ENCODE measurements at places on chromosomes 7 and 10. TPM values are rescaled to one million over a fixed set of nuclear protein-coding genes. Genes with fewer than 3 reads are reported as not detected.
A peak's percentile ranks its signal among the peaks of the same experiment; 100 is the strongest.

GRCh38 chr10:19811540-19811939 is 4.7 kb upstream of the PLXDC2 start:
- no peak for DNase-seq

DNA sequence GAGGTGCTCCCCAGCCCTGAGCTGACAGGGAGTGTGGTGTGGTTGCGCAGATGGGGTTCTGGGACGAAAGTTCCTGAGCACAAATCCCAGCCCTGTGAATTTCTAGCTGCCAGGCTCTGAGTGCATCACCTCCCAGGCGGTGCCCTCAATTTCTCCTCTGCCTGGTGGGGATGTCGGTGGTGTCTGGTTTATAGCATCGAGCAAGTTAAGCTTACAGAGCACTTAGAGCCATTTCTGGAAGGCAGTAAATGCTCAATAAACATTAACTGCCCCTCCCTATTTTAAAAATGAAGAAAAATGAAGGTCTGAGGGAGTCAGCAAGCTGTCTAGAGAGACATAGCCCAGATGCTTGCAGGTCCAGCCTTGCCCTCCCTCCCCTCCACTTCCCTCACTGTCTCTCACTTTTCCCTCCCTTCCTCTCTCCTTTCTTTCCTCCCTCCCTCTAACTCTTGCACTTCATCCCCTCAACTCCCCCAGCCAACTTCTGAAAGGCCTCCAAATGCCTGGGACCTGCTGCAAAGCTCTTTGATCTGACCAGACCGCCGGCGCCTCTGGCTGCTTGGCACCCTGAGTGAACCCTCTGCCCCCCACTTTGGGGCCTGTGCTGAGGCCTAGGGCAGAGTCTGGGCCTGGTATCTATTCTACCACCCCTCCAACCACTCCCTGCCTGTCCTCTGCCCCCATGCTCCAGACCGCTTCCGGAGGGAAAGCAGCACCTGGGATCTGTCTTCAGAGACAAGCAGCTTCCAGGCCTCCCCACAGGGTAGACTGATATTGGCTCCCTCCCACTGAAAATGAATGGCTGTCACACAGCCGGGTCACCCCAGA is 438.3 kb downstream of the RPS24 start:
- no peak for DNase-seq

DNA sequence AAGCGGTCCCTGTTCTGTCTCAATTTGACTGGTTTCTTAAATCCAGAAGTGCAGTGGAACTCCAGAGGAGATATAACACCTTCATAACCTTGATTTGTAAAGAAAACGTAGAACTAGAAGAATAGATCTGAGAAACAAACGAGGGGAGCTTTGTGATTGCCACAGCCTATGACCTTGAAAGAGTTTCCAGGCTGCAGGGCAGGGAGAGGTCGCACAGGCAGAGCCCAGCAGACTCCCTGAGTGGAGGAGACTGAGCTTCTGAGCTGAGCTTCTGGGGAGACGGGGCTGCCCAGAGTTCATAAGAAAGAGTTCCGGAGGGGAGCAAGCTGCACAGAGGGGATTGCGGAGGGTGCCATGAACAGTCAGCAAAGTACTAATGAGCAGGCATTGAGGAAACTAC is 57.8 kb downstream of the FAM185A start:
- no peak for DNase-seq

GRCh38 chr7:157248659-157249058 is 88.1 kb upstream of the DNAJB6 start:
- no peak for DNase-seq

The PCLO gene
- total RNA-seq, result 9.1 TPM

The ENTPD1 gene
- 0.92 TPM for total RNA-seq

The UNC5B gene
- total RNA-seq, result 0.39 TPM

The EEF1AKMT2 gene
- 13.2 TPM for total RNA-seq

GRCh38 chr7:716222-716621 is 10.3 kb upstream of the DNAAF5 start:
- DNase-seq, result no peak

- no peak for DNase-seq
These were observed 48.1 kb upstream of the MSMB start for GRCh38 chr10:46094197-46094500.

The PTF1A gene
- not detected for total RNA-seq

- no peak for DNase-seq
These were observed 23.5 kb downstream of the ZNF25 start for GRCh38 chr10:37952926-37953325.

The PALD1 gene
- 0.38 TPM for total RNA-seq

The MEIG1 gene
- not detected for total RNA-seq

GRCh38 chr10:3806603-3807002 is 21.6 kb upstream of the KLF6 start:
- DNase-seq, result peak; percentile 69

The STOX1 gene
- total RNA-seq, result 2.7 TPM

DNA sequence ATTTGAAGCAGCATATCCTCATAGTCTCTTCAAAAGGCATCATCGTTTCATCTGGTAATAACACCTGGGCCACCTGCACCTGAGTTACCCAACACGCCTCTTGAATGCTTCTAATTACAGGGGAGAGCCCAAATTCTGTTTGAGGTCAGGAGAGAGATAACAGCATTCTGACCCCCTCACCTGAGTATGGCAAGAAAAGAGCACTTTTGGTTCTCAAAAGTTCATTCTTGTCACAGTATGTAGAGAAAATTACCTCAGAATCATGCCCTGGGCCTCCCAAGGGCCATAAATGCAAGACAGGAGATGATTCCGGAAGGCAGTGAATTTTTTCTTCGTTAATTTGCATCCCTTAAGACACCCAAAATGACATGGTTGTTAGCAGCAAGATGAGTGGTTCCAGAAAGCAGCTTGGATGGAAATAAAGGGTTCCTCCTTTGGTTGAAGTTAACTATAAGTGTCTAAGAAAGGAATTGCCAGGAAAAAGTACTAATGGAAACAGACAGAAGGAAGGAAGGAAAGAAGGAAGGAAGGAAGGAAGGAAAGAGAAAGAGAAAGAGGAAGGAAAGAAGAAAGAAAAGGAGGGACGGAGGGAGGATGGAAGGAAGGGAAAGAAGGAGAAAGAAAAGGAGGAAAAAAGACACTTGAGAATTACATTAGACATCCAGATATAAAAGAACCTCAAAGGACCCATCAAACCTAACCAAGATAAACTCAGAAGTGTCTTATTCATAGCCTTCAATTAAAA is 228.4 kb upstream of the RHOBTB1 start:
- DNase-seq, result no peak

- DNase-seq, result no peak
These were observed 90.9 kb upstream of the PPIF start for GRCh38 chr10:79256264-79256806.

DNA sequence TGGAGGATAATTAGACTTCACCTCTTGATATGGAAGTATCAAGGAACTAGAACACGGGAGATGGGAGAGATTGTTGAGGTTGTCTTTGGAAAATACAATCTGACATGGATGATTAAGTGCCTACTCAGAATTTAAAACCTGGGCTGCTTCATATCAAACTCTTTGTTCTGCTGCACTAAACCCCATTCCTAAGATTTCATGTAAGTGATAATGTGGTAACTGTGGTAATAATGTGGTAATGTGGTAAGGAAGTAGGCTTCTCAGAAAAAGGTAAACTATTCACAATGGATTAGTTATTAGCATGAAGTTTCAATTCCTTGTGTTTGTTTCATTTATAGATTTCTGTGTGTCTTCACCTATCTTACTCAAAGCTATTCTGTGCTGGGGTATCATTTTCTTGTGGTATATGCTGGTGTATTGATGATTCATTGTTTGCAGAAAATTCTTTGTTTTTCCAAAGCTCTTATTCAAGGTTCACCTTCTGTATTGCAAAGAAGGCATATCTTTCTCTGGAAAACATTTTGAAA is 129.9 kb upstream of the TAC1 start:
- no peak for DNase-seq

The ITPRID1 gene
- total RNA-seq, result 0.95 TPM

GRCh38 chr10:123146894-123147634 is 872 bp upstream of the HMX2 start:
- no peak for DNase-seq

DNA sequence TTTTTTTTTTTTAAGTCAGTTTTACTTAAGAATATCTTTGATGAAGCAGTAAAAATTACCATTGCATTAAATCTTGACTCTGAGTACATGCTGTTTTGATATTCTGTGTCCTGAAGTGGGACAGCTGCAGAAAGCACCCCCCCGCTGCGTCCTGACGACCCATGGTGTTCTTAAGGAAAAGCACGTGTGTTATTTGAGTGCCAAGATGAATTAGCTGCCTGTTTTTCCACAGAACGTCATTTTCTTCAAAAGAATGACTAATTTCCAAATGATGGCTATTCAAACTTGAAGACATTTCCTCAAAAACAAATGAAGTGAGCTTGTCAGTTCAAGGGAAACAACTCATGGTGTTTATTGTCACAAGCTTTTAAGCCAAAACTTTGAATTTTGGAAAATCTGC is 45.9 kb downstream of the CREM start:
- no peak for DNase-seq

The SPDYE6 gene
- total RNA-seq, result not detected

DNA sequence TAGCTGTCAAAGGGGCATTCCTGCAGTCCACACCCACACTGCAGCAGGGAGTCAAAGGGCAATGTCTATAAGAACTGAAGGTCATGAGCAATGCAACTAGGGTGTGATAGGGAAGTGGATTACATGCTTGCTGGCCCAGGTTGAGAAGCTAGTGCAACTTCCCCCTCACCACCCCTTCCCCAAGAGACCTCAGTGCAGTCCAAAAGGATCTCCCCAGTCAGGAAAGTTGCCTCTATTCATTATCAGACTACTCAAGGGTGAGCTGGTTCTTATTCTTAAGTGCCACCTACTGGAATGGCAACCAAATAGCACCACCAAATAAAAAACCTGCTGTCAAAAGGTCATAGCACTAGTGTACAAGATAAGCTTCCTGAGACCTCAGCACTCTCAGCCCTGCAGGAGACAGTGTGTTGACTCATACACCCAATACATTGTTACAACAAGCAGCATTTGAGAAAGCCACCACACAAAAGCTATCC is 28.2 kb downstream of the MTERF1 start:
- DNase-seq, result no peak

DNA sequence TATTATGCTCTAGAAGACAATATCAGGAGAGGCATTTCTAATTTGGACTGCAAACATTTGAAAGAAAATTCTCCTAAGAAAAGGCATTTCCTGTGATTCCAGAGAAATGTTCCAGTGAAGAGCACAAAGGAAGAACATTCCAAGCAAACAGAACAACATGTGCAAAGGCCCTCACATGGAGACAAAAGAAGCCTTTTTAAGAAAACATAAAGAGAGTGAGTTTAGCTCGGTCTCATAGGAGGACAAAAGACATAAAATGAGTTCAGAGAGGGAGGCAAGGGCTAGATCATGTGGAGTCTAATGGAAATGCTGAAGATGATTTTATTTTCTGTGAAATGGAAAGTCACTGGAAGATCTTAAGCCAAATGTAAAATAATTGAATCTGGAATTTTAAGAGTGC is 269.8 kb upstream of the HGF start:
- DNase-seq, result no peak

DNA sequence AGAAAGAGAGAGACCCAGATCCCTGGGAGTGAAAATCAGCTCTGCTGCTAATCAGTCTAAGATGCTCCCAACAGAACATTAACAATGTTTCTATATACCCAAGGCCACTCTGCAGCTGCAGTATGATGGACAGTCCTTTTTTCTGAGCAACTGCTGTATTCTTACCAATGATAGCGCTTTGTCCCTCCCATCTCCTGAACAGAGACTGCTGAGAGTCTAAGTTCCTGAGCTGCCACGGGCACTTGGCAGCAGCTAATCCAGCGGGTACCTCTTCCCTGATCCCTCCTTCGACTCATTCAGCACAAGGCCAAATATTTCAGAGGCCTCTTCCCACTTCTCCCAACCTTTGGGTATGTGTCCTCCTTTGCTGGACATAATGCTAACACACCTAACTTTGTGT is 7.7 kb downstream of the CPVL start:
- DNase-seq, result no peak

The NPFFR1 gene
- 0.20 TPM for total RNA-seq

DNA sequence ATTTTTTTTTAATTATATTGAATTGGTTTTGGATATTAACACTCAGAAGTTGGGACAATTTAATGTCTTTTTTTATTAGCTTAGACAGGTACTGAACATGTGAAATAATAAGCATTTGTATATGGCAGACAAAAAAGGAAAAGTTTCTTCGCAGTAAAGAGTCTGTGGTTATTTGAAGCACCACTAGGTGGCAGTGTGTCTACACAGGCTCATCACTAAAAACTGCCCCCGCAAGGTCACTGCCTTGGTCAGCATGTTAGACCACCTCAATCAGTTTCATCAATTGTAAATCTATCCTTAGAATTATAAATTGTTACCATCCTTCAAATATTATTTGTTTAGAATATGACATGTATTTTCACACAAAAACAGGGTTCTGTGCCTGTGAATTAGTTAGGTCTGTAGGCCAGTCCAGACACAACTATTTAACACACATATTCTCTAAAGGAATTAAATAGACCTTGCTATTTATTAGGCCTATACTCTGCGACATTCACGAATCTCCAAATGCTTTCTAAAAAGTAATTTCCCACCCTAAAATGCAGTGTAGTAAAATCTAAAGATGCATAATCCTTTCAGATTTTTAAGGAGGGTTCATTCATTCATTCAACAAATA is 17.0 kb downstream of the PNLIPRP3 start:
- DNase-seq, result peak; percentile 9

GRCh38 chr10:91422915-91423314 is 12.8 kb downstream of the HECTD2 start:
- DNase-seq, result no peak

GRCh38 chr7:92557808-92558362 is 29.3 kb downstream of the RBM48 start:
- no peak for DNase-seq

- no peak for DNase-seq
These were observed 52.5 kb downstream of the PANK1 start for GRCh38 chr10:89592539-89592938.

The TAS2R3 gene
- total RNA-seq, result 3.8 TPM

DNA sequence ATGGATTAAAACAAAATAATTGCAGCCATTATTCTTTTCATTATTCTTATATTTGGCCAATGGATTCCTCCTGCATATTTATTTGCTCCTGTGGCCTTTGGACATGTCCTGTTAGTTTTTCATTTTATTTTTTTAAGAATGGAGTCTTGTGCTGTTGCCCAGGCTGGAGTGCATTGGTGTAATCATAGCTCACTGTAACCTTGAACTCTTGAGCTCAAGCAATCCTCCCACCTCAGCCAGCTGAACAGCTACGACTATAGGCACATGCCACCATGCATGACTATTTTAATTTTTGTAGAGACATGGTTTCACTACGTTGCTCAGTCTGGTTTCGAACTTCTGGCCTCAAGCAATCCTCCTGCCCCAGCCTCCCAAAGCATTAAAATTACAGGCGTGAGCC is 42.7 kb upstream of the SRI start:
- DNase-seq, result no peak

The OR2A7 gene
- 16.3 TPM for total RNA-seq

GRCh38 chr7:5423306-5423975 is at the start of gene TNRC18:
Gene TNRC18, minus strand, starts transcription at chr7:5423834. Its CDS starts 2,588 bp downstream, at chr7:5421246.
- peak; percentile 63 for DNase-seq

The TMEM176B gene
- 7.3 TPM for total RNA-seq

GRCh38 chr7:40231796-40232195 is 97.0 kb downstream of the SUGCT start:
- no peak for DNase-seq

GRCh38 chr7:156764766-156765165 is 124.2 kb downstream of the RNF32 start:
- DNase-seq, result no peak

GRCh38 chr10:70508912-70509756 is 30.6 kb downstream of the PALD1 start:
- no peak for DNase-seq
